ENCODE measurements at places on chromosomes 5 and 9.
A peak's percentile ranks its signal among the peaks of the same experiment; 100 is the strongest.

DNA sequence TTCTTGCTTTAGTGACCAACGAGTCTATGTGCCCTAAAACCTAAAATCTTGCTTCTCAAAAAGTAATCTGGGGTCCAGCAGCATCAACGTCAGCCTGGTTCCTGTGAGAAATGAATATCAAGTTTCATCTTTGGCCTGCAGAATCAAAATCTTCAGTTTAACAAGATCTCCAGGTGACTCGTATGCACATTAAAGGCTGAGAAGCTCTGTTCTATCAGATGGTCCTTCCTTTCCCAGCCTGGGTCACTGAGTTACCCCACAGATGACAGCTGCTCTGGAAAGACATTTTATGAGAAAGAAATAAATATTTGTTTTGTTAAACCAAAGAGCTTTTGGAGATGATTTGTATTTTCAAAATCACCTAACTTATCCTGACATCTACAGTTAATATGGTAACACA, 75.8 kb downstream of the ADAMTSL1 start:
- peaks cover 10% of the 10 kb centered on the region for H3K36me3 ChIP-seq
- no peak overlapping the region for H3K4me3 ChIP-seq
- no peak overlapping the region for H3K27ac ChIP-seq

GRCh38 chr5:75049456-75050351, 2.7 kb downstream of the GCNT4 start:
- DNase-seq: no peak
- no peak overlapping the region for H3K27ac ChIP-seq
- peaks cover 24% of the 10 kb centered on the region for H3K27me3 ChIP-seq

GRCh38 chr9:91777292-91777830, 172.7 kb downstream of the ROR2 start:
- H3K27me3 ChIP-seq: no peaks in the 10 kb centered on the region
- no peak overlapping the region for H3K27ac ChIP-seq
- peaks cover 1% of the 10 kb centered on the region for H3K36me3 ChIP-seq
- no peak overlapping the region for H3K4me3 ChIP-seq
- H3K4me1 ChIP-seq: peaks cover 42% of the 10 kb centered on the region
- DNase-seq: no peak

GRCh38 chr5:158463938-158464337, 605.0 kb upstream of the CLINT1 start:
- H3K36me3 ChIP-seq: no peaks in the 10 kb centered on the region
- H3K27me3 ChIP-seq: no peaks in the 10 kb centered on the region
- no peak for DNase-seq
- H3K4me3 ChIP-seq: no peak overlapping the region
- H3K4me1 ChIP-seq: peaks cover 5% of the 10 kb centered on the region

DNA sequence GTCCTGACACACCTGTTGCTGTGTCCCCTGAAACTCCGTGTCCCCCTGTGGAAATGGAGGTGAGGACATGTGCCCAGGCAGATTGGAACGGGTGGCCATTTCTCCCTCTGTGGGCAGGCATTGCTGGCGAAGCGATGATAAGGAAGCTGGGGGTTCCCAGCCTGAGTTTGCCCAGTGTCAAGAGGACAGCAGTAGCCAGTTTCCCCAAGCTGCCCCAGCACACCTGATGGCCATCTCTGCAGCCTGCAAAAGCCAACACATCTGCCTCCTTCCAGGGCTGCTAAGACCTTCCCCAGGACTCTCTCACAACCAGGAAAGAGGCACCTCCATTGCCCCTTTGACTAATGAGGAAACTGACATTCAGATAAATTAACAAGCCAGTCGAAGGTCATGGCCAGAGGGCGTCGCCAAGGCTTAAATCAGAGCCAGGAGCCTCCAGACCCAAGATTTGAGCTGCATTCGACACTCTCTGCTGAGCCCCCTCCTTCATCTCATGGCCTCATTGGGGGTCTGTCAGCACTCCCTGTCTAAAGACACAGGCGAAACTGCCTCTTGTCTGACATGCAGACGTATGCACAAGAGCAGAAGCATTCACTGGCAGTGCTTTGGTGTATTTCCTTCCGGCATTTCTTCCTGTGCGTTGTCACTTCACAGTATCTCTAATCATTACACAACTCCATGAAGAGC, 10.4 kb upstream of the WNK2 start:
- peaks cover under 1% of the 10 kb centered on the region for H3K27me3 ChIP-seq
- H3K36me3 ChIP-seq: no peaks in the 10 kb centered on the region
- H3K4me3 ChIP-seq: no peak overlapping the region
- no peak overlapping the region for H3K27ac ChIP-seq
- no peak for DNase-seq

DNA sequence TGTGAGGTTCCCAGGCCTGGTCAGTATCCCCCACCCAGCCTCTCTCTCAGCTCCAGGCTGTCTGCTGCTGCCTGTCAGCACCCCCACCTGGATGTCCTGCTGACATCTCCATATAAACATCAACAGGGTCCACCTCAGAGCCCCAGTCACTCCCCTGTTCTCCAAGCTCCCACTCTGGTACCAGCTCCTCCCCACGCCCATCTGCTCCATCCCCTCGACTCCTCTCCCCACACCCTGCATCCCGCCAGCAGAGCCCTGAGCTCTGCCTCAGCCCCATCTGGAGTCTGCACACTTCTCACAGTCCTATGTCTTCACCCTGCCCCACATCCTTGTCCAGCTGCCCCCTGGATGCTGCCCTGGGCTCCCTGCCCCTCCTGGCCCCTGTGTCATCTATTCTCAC, 67.7 kb upstream of the LRRTM2 start:
- H3K4me3 ChIP-seq: no peak overlapping the region
- no peaks in the 10 kb centered on the region for H3K27me3 ChIP-seq
- peaks cover 18% of the 10 kb centered on the region for H3K36me3 ChIP-seq
- DNase-seq: no peak
- H3K27ac ChIP-seq: no peak overlapping the region

GRCh38 chr5:64973215-64973614, 204.5 kb downstream of the CWC27 start:
- H3K27ac ChIP-seq: no peak overlapping the region
- H3K4me3 ChIP-seq: no peak overlapping the region
- H3K36me3 ChIP-seq: peaks cover 30% of the 10 kb centered on the region

- DNase-seq: no peak
- no peak overlapping the region for H3K27ac ChIP-seq
- H3K4me3 ChIP-seq: no peak overlapping the region
- H3K4me1 ChIP-seq: no peaks in the 10 kb centered on the region
Measured at GRCh38 chr9:99980598-99980997, 74.1 kb downstream of the STX17 start.

GRCh38 chr5:124580925-124581737, 165.3 kb downstream of the ZNF608 start:
- H3K27me3 ChIP-seq: no peaks in the 10 kb centered on the region
- H3K4me3 ChIP-seq: peak overlapping the region; percentile 6
- H3K36me3 ChIP-seq: no peaks in the 10 kb centered on the region

- H3K4me3 ChIP-seq: no peak overlapping the region
- H3K4me1 ChIP-seq: no peaks in the 10 kb centered on the region
- H3K27me3 ChIP-seq: peaks cover 3% of the 10 kb centered on the region
- H3K27ac ChIP-seq: no peak overlapping the region
Measured at GRCh38 chr9:4393806-4394523, 94.1 kb upstream of the GLIS3 start.

GRCh38 chr5:150153483-150153882, 2.2 kb downstream of the PDGFRB start:
- peak overlapping the region; percentile 82 for H3K4me3 ChIP-seq
- DNase-seq: no peak
- no peaks in the 10 kb centered on the region for H3K36me3 ChIP-seq
- H3K27me3 ChIP-seq: no peaks in the 10 kb centered on the region
- H3K27ac ChIP-seq: peak overlapping the region; percentile 97

- no peaks in the 10 kb centered on the region for H3K36me3 ChIP-seq
- no peak for DNase-seq
- H3K4me3 ChIP-seq: no peak overlapping the region
- H3K27ac ChIP-seq: peak overlapping the region; percentile 6
- H3K4me1 ChIP-seq: peaks cover 45% of the 10 kb centered on the region
Measured at GRCh38 chr9:27372615-27373014, 75.7 kb upstream of the EQTN start.

- no peaks in the 10 kb centered on the region for H3K36me3 ChIP-seq
- DNase-seq: no peak
- no peak overlapping the region for H3K27ac ChIP-seq
- peaks cover 100% of the 10 kb centered on the region for H3K27me3 ChIP-seq
- H3K4me3 ChIP-seq: no peak overlapping the region
- peaks cover 16% of the 10 kb centered on the region for H3K4me1 ChIP-seq
Measured at GRCh38 chr5:146344155-146345118, 5.8 kb downstream of the POU4F3 start.

DNA sequence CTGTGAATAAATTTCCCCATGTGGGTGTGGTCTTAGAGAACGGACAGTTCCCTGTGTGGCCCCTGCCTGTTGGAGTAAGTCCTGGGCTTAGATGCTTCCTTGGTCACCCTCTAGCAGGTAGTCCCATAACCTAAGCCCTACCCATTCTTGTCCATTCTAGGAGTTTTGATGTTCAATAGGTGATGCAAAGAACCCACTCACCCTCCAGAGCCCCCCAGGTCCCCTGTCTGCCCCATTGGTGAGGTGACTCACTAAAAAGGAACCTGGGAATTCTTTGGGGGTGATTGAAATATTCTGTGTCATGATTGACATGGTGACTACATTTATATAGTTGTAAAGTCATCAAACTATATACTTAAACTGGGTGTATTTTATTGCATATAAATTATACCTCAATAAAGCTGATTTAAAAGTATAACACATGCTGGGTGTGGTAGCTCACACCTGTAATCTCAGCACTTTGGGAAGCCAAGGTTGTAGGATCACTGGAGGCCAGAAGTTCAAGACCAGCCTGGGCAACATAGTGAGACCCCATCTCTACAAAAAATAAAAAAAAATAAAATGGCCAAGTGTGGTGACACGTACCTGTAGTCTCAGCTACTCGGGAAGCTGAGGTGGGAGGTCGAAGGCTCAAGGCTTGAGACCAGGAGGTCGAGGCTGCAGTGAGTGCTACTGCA, 20.8 kb upstream of the GTF3C5 start:
- DNase-seq: no peak
- peaks cover 39% of the 10 kb centered on the region for H3K27me3 ChIP-seq
- H3K36me3 ChIP-seq: no peaks in the 10 kb centered on the region
- no peak overlapping the region for H3K4me3 ChIP-seq

DNA sequence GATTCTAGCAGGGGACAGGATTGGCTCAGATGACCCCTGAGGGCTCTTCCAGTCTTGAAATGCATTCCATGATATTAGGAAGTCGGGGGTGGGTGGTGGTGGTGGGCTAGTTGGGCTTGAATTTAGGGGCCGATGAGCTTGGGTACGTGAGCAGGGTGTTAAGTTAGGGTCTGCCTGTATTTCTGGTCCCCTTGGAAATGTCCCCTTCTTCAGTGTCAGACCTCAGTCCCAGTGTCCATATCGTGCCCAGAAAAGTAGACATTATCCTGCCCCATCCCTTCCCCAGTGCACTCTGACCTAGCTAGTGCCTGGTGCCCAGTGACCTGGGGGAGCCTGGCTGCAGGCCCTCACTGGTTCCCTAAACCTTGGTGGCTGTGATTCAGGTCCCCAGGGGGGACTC, 2.9 kb upstream of the MYOZ3 start:
- no peak for DNase-seq
- H3K36me3 ChIP-seq: no peaks in the 10 kb centered on the region
- H3K27ac ChIP-seq: peak overlapping the region; percentile 23
- no peak overlapping the region for H3K4me3 ChIP-seq

DNA sequence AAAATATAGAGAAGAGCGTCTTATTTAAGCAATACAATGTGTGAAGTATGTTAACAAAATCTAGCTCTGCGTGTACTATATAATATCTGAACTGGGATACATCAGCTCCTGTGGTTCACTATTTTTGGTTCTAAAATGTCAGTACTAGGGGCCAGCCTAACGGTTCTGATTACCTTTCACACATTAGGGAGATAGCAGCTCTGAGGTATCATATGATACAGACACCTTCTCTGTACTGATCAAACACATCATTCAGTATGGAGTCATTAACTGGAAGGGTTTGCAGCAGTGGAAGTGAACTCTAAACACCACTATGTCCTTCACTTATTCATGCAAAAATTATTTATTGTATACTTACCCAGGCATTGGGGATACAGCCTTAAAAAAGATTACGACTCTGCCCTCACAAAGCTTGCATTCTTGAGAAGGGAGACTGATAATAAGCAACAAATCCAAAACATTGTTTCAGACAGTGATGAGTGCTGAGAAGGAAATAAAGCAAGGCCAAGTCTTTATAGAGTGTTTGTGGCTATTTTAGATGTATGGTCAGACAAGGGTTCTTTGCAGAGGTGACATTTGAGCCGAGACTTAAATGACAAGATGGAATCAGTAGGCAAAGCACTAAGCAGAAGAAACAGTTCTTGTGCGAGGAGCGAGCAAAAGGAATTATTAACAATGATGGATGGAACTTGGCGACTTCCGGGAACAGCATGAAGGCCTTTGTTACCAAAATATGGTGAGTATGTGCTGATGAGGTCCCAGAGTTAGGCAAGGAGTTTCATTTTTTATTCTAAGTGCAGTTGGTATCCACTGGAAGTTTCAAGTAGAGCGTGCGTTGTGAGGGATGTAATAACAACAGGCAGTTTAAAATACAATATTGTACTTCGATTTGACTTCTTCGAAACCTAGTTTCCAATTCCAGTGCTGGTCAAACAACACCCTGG, 1.8 kb upstream of the LNPEP start:
- H3K27ac ChIP-seq: peak overlapping the region; percentile 98
- peak overlapping the region; percentile 94 for H3K4me3 ChIP-seq
- DNase-seq: no peak
- no peaks in the 10 kb centered on the region for H3K36me3 ChIP-seq
- H3K27me3 ChIP-seq: no peaks in the 10 kb centered on the region

- no peak overlapping the region for H3K4me3 ChIP-seq
- DNase-seq: no peak
- H3K27me3 ChIP-seq: no peaks in the 10 kb centered on the region
- no peak overlapping the region for H3K27ac ChIP-seq
- peaks cover 3% of the 10 kb centered on the region for H3K36me3 ChIP-seq
Measured at GRCh38 chr5:67520161-67520908, 323.7 kb upstream of the CD180 start.

DNA sequence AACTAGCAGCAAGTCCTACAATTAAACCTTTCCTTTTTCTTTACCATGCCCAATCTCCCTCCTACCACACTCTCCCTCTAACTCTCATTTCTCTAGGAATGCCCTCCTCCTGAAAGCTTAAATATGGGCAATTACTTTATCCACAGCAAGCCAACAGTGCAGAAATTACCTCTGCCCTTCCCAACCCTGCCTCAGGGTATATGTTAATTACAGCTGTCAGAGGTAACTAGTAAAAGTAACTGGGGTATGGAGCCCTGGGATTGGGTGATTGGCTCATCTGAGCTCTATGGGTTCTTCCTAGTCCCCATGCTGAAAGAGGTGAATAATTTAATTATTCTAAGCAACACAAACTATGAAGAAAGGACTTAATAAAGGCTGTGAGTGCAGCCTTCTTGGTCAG, 478.9 kb upstream of the NMUR2 start:
- peaks cover 2% of the 10 kb centered on the region for H3K27me3 ChIP-seq
- H3K36me3 ChIP-seq: no peaks in the 10 kb centered on the region
- DNase-seq: no peak
- H3K4me1 ChIP-seq: peaks cover 4% of the 10 kb centered on the region
- no peak overlapping the region for H3K4me3 ChIP-seq
- H3K27ac ChIP-seq: no peak overlapping the region

Measured in mesothelial cell of epicardium (in vitro differentiated cells).